CD14-positive monocyte (primary cell): ENCODE measurements at places on chromosomes 16 and 17.

- DNase-seq = no peak
Observed at GRCh38 chr17:16214190-16215001, 938 bp downstream of the NCOR1 start.

GRCh38 chr17:2222901-2223616 is 80.5 kb downstream of the SMG6 start:
- DNase-seq = no peak

DNA sequence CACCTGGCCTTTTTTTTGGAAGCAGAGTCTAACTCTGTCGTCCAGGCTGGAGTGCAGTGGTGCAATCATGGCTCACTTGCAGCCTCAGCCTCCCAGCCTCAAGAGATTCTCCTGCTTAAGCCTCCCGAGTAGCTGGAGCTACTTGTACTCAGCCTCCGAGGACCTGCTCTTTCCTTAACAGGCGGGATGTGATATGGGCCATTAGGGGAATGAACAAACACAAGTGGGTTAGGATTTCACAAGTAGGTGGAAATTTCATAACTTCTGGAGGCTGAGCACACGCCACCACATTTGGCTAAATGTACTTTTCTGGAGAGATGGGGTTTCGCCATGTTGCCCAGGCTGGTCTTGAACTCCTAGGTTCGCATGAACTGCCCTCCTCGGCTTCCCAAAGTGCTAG is 4.1 kb downstream of the PAM16 start:
- peak; percentile 63 for DNase-seq

GRCh38 chr16:80580109-80580832 is 39.5 kb downstream of the DYNLRB2 start:
- no peak for DNase-seq

DNA sequence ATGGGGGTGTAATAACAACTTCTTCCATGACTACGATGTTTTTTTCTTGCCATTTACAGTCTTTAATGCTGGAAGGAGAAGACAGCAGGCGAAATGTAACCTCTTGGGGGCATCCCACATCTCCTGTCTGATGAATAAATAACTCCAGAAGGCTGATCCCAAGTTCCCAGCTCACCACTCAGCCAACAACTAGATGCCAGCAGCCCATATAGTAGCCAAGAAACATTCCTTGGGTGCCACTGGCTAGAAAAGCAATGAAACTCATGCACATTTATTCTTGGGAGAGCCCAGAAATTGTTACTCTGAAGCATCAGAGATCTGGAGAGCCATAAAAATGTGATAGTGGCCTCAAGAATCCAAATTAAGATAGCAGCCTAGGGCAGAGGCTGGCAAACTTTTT is 22.7 kb upstream of the TMEM101 start:
- no peak for DNase-seq

GRCh38 chr17:67056746-67057490 is 12.6 kb downstream of the CACNG1 start:
- DNase-seq = no peak

DNA sequence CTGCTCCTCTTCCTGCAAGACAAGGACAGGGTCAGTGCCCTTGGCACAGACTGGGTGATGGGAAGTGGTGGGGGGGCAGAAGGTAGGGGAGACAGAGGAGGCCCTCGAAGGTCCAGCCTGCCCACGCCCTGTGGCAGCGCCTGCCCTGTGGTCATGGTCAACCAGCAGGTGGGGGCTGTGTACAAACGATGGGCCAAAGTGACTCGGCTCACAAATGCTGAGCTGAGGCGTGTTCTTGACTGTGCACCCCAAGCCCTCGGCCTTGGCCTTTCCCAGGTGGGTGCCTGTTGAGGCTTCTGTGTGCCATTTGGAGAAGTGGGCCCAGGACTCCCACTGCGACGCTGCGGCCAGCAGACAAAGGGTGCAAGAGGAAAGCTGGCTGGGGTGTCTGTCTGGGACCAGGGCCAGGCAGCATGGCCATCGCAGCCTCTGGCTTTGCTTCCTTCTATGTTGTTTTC is 22.6 kb downstream of the MXRA7 start:
- DNase-seq = no peak

DNA sequence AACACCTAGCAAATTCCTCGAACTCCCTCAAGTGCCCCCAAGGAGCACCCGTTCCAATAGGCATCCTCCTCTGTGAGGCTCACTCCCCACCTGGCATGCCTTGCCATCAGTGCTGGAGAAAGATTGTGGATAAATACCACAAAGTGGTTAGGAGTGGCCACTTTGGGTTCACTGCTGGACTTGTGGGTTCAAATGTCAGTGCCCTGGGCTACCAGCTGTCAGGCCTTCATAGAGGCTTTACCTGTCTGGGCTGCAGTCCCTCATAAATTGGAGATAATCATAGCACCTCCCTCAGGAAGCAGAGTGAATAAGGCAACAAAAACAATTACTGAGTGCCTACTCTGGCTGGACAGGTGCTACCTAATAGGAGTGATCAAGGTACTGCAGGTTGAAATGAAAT is 1.5 kb upstream of the SYT17 start:
- DNase-seq = no peak

DNA sequence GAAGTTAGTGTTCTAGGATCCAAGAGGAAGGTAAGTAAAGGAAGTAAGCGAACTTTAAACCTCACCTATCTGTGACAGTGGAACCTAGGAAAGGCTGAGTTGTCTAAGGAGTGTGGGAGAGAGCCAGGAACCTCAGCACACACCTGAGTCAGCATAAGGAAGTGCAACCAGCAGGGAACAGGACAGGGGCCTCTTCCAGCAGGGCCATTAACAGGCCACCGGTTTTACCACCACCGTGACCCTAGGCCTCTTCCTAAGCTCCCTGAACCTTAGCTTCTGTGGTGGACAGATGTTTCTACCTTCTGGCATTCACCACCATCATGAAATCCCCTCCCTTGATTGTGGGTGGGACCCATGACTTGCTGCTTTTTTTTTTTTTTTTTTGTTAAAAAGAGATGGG is 26.7 kb upstream of the GPATCH8 start:
- DNase-seq = no peak

DNA sequence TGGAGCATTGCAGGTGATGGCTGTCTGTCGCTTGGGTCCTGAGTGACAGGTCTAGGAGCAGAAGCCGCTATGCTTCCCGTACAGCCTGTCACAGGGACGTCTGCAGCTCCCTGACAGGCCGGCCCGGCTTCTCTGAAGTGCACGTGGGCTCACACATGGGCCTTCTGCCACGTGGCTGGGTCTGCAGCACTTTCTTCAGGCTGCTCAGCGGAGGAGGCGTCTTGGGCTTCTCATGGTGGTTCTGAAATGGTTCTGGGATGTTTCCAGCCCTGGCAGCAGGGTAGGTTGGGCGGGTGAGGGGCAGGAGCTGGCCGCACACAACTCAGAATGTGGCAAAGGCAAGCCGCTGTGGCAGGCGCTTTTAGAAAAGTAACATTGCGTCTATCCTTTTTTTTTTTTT is 80.3 kb upstream of the ZNF750 start:
- DNase-seq = no peak

- peak; percentile 5 for DNase-seq
Observed at GRCh38 chr16:1374418-1375297, 22.9 kb downstream of the GNPTG start.

DNA sequence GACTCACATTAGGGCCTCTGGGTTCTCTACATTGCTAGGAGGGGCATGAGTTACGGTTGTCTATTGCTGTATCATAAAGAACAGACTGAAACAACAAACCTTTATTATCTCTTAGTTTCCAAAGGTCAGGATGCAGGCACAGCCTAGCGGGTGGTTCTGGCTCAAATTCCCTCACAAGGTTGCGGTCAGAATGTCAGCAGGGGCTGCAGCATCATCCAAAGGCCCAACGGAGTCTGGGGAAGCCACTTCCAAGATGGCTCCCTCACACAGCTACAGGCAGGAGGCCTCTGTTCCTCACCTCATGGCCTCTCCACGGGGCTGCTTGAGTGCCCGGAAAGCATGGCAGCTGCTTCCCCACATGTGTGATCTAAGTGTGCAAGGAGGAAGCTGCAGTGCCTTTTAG is 29.6 kb upstream of the ZFPM1 start:
- no peak for DNase-seq

GRCh38 chr17:30520436-30520835 is 43.2 kb downstream of the GOSR1 start:
- DNase-seq = no peak

- no peak for DNase-seq
Observed at GRCh38 chr16:55091213-55091870, 160.7 kb downstream of the IRX5 start.

DNA sequence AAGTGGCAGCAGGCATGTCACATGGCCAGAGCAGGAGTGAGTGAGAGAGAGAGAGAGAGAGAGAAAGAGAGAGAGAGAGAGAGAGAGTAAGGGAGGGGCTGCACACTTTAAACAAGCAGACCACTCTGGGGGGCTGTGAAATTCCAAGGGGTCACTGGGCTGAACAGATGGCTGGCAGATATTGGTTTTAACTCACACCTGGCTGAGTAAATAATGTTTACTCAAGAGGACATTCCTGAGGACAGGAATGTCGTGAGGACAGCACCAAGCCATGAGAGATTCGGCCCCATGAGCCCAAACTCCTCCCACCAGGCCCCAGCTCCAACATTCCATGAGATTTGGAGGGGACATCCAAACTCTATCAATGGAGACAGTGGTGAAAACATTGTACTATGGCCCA is 269.7 kb downstream of the CBLN1 start:
- no peak for DNase-seq

GRCh38 chr17:64707050-64707591 is 45.0 kb upstream of the SMURF2 start:
- peak; percentile 81 for DNase-seq

DNA sequence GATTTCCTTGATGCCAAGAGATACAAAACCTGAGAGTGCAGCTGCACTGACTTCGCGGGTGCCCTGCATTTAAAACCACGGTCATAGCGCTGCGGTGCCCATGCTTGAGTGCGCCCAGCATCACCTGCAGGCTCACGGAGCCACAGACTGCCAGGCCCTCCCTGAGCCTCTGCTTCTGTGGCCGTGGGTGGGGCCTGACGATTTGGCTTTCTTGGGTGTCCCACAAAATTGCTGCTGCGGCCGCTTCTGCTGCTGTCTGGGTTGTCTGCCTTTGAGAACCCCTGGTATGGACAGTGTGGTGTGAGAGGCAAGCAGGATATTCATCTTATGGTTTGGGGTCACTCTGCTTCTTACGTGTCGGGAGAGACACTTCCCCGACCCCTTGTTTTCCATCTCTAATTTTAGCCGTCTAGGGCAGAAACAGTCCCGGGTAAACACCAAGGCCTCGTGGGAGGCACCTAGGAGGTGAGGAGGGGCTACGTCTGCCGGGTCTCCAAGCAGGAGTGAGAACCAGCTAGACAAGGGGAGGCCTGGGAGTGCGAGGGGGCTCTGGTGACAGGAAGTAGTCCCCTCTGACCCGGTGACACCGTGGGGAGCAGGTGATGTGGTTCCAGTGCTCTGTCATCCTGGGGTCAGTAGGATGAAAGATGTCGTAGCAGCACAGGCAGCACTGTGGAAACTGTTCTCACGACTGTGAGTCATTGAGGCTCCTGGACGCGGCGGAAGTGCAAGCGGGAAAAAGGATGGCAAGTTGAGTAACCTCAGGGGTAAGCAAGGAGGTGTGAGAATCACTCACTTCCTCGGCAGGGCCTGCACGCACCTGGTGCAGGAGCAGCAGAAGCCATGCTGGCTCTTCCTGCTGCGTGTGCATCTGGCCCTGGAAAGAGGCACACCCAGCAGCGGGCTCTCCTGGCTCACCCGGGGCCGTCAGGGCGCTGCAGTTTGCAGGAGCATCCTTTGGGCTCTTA is 176.3 kb downstream of the RPTOR start:
- no peak for DNase-seq

DNA sequence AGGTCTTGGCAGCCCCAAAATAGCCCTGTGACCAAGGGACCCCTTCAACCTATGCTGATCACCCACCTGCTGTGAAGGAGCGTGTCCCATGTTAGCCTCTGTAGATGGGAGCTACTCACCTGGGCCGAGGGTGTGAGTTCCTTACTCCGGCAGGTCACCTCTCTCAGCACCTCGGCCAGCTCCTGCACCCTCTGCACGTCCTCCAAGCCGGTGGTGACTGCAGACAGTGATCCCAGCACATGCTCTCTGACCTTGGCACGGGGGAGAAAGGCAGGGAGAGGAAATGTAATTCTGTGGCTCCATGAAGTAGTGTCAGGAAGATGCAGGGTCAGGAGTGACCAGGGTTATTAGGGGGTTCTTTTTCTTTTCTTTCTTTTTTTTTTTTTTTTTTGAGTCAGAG is 67.7 kb upstream of the BCO1 start:
- DNase-seq = no peak

GRCh38 chr17:40497695-40498094 is 3.7 kb downstream of the TNS4 start:
- no peak for DNase-seq

DNA sequence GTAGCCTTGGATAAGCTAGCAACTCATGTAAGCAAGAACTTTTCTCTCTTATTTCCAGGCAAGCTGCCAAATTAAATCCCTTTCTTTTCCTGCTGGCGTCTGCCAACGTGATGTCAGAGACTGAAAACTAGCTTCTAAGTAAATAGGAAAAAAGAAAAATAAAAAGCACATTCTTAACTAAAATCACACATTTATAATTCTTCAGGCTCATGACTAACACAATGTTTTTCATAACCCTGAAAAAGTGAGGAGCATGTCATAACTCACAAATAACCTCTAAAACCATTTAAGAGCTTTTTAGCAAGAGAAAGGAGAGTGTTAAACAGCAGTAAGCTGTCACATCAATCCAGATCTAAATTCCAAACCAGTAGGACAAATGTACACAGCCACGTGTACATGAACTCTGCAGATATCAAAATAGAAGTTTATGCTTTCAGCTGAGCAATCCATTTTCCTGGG is 110.0 kb downstream of the N4BP1 start:
- DNase-seq = no peak

DNA sequence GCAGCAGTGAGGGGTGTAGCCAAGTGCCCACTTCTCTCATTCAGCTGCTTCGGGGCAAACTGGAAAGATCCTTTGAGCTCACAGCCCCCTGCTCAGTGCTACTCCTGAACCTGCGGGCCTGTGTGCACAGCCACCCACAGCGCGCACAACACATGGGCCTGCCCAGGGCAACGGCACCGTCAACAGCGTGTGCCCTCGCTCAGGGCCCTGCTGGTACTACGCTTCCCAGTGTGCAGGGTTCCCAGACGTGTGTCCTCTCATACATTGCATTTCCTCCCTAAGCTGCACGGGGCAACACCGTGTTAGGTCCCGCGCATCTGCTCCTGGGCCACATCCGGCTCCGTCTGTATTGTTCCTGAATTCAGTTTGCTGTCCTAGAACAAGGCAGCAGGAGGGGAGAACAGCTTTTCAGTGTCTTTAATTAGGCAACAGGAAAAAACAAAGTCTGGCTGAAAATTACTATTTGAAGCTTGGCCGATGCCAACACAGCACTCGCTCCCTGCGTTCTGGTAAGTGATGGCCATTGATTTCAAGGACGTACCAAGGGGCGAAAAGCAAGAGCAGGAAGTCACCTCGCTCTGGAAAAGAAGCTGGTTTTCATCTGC is 15.2 kb downstream of the MRM3 start:
- no peak for DNase-seq

- no peak for DNase-seq
Observed at GRCh38 chr16:65600629-65601028, 478.8 kb upstream of the CDH11 start.

DNA sequence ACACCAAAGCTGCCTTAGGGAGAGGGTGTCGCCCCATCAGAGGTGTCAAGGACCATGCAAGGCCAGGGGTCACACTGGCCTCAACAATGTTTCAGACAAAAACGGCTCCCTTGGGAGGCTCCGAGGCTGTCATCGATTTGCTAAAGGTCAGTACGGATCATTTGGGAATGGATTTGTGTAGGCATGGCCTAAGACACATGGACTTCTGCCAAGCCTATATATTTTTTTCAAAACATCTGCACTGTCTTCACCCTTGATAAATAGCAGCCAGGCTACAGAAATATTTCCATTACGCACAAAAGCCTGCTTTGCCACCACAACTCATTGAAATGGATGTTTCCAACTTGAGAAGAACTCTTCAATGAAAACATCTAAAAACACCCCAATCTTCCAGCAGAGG is 10.3 kb downstream of the CUEDC1 start:
- no peak for DNase-seq
